DMS79 treated with DMSO at 0.1 percent for 48 hours (cell line): ENCODE measurements at places on chromosomes 11 and 22.
A peak's percentile ranks its signal among the peaks of the same experiment; 100 is the strongest.

GRCh38 chr11:111765320-111765983 lies 737 bp downstream of the PPP2R1B start:
- peak; percentile 40 for DNase-seq

DNA sequence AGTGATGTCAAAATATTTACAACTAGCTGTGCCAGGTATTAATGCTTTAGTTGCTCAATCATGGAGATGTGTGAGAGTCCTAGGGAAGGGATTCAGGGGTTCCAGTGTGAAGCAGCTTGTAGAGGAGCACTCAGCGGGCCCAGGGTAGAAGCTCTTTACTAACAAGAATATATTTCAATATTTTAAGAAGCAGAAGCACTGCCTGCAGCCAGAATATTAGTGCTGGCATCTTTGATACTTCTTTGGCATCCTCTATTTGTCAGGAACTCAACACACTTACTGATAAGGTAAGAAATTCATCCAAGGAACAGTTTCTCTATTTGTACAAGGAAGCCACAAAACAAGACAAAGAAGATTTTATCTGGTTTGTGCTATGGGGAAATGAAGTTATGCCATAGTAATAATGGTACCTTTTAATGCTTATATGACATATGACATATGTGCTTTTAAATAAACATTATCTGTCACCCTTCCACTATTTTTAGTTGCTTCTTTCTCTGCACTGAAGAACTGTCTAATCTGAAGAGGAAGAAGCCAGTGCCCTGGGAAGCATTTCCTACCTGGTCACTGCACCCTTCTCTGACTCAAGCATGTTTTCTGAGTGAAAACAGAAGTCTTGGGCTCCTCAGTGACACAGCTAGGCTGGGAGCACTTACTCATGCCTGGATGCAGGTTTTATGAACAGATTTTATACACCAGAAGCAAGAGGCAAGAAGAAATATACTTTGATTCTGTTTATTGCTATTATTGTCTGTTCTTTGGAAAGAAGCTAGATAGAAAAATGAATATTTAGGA lies 388.1 kb upstream of the CCDC90B start:
- DNase-seq, result no peak

DNA sequence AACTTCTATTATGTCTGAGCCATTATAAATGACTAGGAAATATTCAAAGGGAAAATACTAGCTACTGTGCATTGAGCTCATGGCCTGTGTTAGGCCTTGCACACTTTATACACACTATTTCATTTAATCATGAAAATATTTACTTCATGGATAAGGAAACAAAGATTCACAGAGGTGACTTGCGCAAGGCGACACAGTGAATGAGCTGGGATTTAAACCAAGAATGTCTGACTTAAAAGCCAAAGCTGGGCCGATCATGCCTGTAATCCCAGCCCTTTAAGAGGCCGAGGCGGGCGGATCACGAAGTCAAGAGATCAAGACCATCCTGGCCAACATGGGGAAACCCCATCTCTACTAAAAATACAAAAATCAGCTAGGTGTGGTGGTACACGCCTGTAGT lies 231.5 kb downstream of the MIAT start:
- no peak for DNase-seq

- no peak for DNase-seq
Measured at GRCh38 chr11:4763096-4763495, 6.6 kb downstream of the OR51F1 start.

DNA sequence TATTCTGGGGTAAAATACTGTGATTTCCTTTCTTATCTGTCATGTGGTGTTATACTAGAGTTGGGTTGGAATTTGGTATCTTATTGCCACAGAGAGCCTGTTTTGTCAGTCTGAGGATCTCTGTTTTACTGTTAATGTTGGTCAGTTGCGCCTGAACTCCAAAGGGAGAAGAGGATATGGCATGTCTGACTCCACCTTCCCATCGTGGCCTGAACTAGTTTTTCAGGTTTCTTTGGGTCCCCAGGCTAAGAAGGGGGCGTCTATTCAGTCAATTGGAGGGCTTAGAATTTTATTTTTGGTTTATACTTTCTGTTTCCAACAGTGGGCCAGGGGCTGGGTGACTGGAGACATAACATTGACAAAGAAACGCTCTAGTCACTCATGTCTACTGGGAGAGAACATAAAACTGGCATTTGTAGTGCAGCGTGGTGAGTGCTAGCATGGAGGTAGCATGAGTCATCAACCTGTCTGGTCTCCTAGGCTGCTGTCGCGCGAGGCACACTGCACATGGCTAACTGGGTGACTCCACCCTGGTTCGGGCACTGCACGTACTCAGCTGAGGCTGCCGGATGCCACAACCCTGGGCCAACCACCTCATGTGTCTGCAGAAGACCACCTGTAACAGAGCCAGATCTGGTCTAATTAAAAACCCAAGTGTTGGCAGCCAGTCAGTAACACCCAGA lies 120.1 kb upstream of the OR9Q1 start:
- no peak for DNase-seq

DNA sequence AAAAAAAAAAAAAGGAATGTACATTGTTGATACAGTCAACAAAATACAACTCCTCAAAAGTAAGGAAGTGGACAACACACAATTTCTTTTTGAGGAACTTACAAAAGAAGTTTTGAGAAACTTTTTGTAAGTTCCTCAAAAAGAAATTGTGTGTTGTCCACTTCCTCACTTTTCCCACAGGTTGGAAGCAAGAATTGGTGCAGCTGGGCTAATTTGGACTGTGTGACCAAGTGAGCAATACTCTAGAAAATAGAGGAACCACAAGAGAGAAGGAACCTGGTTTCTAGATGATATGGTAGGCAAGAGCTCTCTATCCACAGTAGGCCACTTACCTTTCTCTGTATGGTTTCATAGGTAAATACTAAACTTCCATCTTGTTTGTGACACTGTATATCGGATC lies 1053.8 kb downstream of the LRRC4C start:
- no peak for DNase-seq

- DNase-seq, result no peak
Measured at GRCh38 chr11:79362206-79362757, 78.5 kb downstream of the TENM4 start.

GRCh38 chr11:75496305-75496752 lies 29.4 kb downstream of the GDPD5 start:
- no peak for DNase-seq

- DNase-seq, result no peak
Measured at GRCh38 chr22:25375683-25376082, 156.2 kb downstream of the CRYBB2 start.

DNA sequence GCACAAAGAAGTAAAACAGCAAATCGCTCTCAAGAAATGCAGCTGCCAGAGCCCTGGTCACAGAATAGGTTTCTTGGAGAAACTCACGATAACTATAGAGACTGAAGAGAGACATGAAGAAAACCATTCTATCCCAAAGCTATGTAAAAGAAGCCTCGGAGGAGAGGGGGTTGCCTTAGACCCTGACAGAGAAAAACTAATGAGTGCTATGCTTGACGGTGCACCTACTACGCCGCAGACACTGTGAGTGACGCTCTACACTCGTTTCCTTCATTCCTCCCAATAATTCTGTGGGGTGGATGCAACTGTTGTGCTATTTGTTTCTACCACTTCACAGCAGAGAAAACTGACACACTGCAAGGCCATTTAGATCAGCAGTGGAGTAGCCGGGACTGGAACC lies 121.8 kb downstream of the ETS1 start:
- no peak for DNase-seq

GRCh38 chr22:39839204-39839603 lies 54.4 kb downstream of the ENTHD1 start:
- DNase-seq, result no peak

GRCh38 chr11:29127461-29127860 lies 889.4 kb downstream of the KCNA4 start:
- DNase-seq, result no peak

DNA sequence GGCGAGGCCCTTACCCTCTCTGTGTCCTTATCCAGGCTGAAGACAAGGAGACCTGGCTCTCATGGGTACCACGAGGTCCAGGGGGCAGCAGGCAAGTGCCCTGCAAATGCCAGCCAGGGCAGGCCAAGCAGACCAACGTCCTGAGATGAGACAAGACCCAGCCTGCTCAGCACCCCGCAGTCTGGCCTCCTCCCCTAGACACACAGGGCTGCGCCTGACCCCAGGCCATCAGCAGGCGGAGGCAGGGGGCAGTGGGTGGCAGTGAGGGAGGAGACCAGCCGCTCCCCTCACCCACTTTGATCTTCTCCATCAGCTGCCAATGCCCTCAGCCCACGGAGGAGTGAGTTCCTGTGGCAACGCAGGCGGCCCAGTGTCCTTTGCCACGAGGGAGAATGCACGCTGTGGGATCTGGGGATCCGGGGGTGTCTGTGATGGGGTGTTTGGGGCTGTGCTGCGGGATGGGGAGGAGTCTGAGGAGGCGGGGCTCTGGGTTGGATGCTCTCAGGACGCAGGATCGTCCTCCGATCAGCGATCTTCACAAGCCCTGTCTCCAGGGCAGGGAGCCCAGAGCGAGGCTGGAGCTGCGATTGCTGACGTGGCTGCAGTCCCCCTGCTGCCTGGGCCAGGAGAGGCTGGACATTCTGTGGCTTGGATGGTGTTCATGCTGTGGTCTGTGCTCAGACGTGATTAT lies 30.5 kb upstream of the PPARA start:
- no peak for DNase-seq

DNA sequence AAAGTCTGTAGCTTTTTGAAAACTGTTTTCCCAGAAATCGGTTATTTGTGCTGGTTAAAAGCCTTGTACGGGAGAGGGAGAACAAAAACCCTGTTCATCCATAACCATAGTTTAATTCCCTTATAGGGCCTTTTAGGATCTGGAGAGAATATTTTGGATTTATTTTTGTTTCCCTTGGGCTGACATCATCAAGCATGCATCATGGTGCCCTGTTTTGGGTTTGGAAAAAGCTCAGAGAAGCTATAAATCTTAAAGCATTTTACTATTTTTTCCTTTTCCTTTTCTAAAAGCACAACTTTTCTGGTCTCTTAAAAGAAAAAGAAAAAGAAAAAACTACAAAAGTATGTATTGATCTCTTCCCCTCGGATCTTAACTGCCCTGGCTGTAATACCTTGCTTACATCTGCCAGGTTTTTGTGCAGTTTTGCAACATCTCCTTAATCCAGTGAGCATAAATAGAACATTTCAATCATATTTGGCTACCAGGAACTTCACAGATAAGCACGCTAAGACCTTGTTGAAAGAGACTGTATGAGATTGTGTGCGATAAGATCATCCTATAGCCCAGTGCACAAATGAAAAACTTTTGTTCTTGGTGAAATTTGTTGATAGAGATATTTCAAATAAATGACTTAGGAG lies 88.0 kb downstream of the ZBTB16 start:
- DNase-seq, result no peak

GRCh38 chr22:29143941-29144785 lies 61.5 kb upstream of the EMID1 start:
- DNase-seq, result peak; percentile 63

DNA sequence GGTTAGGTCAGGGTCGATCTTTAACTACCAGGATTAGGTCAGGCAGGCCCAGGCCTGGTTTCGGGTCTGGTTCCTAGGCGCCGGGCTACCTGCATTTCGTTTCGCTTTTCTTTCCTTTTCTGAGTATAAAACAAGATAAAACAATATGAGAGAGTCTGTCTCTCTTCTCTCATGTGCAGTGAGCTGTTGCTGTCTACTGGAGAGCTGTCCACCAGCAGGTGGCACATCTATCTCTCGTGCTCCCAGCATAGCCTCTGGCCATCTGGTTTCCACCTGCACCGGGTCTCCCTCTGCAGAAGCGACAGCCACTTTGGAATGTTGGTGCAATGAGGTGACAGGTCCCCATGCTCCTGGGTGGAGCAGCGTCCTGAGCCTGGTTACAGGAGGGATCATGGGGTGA lies 27.6 kb downstream of the RIBC2 start:
- DNase-seq, result no peak

DNA sequence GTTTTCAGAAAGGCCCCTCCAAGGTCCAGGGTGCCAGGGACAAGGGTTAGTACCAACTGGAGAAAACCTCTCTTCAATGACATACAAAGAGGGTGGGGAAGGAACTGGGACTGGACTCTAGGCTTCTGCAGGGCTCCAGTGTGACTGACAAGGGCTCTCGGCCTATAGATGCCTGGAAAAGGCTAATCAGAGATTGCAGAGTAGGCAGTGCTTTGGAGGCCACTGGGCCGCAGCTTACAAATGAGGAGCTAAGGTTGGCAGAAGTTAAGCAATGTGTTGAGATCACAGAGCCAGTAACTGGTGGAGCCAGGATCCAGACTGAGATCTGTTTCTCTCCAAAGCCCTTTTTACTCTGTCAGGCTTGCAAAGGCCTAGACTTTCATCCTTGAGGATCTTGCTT lies 7.4 kb upstream of the DGKZ start:
- no peak for DNase-seq

- DNase-seq, result no peak
Measured at GRCh38 chr11:92766698-92767097, 202.8 kb upstream of the MTNR1B start.

DNA sequence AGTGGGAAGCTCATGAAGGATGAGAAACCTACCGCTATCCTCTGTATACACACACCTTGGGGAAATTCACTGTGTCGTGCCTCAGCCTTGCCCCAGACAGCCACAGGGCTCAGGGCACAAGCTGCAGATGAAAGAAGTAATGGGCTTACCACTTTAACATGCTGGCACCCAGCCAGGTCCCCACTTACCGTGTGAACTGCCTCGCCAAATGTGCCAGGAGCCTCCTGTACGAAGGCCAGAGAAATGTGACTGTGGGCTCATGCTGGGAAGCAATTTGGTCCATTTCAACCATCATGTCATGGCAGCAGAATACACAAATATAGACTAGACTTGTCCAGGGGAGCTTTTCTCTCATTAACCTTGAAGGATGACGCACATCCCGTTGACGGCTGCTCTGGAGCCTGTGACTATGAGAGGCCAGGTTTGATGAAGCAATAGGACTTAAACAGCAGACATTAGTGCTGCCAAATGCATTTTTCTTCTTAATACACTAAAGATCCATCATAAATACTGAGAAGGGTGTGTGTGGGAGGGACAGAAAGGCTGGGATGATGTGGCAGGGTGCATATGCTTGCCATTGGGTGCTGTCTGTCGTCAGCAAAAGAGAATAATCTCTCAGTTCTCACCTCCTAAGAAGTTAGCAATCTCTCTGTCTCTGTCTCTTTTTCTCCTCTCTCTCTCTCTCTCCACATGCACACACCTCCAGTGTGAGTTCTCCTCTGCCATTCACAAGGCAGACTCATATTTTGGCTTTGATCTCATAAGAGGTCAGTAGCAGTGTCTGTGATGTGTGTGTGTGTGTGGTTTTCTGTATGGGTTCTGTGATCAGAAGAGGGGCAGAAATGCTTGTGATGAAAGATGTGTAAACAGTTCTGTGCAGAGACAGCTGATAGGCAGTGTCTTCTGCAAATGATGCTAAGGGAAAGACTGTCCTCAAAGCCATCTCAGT lies 142.4 kb downstream of the KIRREL3 start:
- DNase-seq, result peak; percentile 94

DNA sequence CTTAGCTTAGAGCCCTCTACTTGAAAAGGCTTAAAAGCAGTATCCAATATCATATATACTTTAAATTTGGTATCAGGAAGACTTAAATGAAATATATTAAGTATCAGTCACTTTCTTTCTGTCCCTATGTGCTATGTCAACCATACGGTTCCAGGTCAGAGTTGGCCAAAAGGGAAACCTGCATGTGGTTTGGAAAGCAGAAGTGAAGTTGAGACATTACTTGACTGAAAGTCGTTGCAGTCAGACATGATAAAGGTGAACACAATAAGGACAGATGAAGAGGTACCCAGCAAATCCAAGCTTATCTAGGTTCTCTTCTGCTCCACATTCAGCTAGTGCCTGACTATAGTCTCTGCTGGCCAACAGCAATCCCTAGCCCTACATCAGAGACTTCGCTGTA lies 336.8 kb downstream of the KCNA4 start:
- no peak for DNase-seq
